ENCODE measurements at places on chromosomes 2 and 18.
A peak's percentile ranks its signal among the peaks of the same experiment; 100 is the strongest.

- DNase-seq = no peak
Observed at GRCh38 chr2:70927641-70928040, 8.1 kb upstream of the ATP6V1B1 start.

DNA sequence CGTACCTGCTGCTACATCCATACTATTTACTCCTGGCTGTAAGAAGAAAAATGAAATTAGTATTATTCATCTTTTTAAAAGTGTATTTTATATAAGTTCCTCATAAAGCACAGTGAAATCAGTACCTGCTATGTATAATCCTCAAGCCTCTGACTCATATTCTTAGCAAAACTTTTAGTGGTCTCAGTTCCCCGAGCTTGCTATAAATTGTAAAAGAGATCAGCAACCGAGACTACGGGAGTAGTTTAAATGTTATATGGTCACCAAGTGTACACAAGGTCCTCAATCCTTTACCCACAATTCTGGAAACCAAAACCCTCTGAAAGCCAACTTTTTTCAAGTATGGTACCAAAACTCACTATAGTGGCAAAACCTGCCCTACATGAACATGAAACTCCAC, 24.2 kb downstream of the PRPF40A start:
- DNase-seq = no peak

- DNase-seq = no peak
Observed at GRCh38 chr2:123453046-123453700, 571.9 kb upstream of the CNTNAP5 start.

DNA sequence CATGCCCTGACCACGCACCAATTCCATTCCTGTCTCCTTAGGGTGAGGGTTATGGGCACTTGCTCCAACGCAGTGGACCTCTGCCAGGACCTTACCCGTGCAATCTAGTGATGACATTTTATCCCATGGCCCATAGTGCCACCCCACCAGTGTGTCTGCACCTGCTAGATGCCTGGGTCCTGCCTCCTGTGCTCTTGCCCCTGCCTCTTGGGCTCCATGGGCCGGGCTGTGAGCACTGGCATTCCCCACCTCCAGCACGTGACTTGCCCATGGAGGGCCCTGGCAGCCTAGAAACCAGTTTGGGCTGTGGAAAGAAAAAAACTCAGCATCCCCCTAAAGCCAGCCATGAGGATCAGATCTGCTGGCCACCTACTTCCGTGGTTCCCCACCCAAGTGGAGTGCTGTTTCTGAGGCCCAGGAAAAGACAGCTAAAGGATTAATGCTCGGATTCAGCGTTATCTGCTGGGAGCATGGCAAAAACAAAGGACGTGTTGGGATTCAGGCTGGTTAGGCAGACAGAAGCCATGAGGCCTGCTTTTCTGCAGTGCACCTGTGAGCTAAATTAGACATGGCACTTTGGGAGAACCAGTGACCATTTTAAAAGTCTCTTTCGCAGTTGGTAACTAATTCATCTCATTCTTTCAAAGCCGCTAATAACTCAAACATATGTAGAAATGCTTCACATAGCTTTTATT, 129.2 kb downstream of the ALPK2 start:
- DNase-seq = no peak

DNA sequence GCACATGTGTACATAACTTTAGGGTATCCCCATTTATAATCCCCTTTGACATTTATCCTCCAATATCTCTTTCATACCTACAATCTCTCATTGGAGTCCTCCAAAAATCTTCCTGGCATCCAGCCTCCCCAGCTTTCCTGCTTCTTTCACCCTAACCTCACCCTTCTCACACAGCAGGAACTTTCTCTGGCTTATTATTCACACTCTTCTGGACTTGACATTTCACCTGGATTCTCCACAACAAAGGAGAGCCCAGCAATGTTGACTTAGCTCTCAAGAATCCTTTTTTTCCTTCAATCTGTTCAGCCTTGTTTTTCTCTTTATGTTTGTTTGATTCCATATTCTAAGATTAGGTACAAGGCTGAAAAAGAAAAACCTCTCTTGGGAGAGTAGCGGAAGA, 783.6 kb upstream of the ACVR2A start:
- DNase-seq = no peak

GRCh38 chr2:37812414-37812813, 112.7 kb upstream of the RMDN2 start:
- no peak for DNase-seq

DNA sequence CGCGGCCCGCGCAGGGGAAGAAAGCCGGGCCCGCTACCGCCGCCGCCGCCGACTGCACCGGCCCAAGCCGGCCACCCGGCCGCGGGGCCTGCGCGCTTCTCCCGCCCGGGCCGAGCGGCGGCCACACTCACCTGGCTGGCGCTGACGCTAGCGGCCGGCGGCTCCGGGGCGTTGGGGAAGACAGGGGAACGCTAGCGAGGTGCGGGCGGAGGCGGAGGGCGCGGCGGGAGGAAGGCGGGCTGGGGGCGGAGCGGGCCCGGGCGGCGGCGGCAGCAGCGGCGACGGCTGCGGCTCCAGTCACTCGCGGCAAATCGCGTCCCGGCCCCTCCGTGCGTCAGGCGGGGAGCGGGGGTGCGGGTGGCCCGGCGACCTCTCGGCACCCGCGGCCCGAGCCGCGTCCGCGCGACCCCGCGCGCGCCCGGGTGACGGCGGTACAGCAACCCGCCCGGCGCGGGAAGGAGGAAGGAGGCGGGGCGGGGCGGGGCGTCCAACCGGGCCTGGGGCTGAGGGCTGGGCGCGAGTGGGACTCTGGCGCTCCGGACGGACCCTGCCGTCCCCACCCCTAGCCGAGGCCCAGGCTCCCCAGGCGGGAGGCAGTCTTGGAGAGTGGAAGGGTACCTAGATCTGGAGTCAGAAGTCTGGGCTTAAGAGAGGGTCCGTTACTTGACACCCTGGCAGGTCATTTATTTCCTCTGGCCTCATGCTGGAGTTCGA, at the start of gene SESTD1:
Gene SESTD1, minus strand, starts transcription at position 465 of the 714 bp plus-strand sequence. CDS start 72,991 bp downstream, outside the sequence.
- DNase-seq = peak; percentile 50

GRCh38 chr18:55552526-55553189, 35.3 kb downstream of the TCF4 start:
- no peak for DNase-seq

GRCh38 chr18:41886126-41886807, 68.8 kb upstream of the PIK3C3 start:
- DNase-seq = no peak

DNA sequence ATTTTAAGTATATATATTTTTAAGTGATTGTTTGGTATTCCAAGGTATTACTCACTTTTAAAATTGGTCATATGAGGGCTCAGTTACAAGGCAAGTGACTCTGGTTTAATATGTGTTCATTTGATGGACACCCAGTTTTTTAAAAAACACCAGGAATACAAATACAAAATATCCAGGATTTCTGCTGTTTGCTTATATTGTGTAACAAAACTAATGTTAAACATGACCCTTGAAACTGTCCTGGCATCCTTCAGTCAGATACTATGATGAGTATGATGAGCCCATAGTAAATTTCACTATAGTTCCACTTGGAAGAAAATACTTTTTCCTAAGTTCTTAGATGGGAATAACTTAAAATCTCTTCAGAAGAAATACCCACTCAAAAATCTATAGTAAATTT, 11.4 kb upstream of the ONECUT2 start:
- no peak for DNase-seq

- no peak for DNase-seq
Observed at GRCh38 chr2:9333591-9334171, 89.6 kb downstream of the ITGB1BP1 start.

DNA sequence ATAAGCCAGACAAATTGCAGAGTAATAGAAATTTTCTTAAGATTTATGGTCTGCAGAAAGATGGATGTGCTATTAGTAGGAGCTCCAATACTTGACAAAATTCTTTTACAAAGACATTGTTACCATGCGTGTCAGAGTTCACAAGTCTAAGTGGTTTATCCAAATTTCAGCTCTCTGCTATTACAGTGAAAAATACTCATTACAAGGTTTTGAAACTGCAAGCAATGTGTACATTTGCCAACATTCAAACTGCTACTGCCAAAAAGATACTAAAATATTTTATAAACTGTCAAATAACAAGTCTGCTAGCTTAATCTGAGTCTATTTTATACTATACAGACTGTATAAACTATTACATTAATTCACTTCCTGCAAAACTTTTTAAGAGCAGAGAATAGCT, 1341.5 kb upstream of the ACVR2A start:
- DNase-seq = no peak
